ENCODE measurements at places on chromosomes 6 and 20.

- DNase-seq = no peak
These were observed 12.6 kb downstream of the ADTRP start for GRCh38 chr6:11766043-11766442.

GRCh38 chr6:53458105-53458866, 86.6 kb downstream of the GCLC start:
- DNase-seq = no peak

- DNase-seq = no peak
These were observed 68.2 kb downstream of the KHDRBS2 start for GRCh38 chr6:62217866-62218265.

DNA sequence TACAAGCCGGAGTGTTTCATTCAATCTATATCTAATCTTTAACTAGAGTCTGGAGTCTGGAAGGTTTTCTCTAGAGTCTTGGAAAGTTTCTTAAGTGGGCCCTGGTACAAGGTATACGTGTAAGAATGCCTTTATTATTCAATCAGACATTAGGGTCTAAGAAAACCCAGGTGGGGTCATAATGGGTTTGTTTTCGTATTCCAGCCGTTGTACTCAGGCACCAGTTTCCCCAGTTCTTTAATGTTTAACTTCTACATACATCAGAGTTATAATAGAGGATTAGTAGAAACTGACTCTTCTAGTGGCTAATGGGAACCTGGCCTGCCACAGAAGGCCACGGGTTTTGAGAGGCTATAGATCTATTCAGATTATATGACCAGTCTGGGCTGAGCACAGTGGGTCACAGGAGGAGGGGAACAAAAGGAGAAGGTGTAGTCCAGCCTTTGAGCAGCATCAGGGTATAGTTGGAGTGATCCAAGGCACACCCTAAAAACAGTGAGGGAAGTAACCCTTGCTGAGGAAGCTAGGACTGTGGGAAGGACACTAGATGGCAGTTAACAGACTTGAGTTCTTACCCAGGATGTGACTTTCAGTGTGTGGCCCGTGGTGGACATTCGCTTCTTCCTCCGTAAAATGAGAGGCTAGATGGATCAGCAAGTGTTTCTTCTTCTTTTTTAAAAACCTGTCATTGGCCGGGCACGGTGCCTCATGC, 15.5 kb downstream of the FAM83B start:
- DNase-seq = no peak

DNA sequence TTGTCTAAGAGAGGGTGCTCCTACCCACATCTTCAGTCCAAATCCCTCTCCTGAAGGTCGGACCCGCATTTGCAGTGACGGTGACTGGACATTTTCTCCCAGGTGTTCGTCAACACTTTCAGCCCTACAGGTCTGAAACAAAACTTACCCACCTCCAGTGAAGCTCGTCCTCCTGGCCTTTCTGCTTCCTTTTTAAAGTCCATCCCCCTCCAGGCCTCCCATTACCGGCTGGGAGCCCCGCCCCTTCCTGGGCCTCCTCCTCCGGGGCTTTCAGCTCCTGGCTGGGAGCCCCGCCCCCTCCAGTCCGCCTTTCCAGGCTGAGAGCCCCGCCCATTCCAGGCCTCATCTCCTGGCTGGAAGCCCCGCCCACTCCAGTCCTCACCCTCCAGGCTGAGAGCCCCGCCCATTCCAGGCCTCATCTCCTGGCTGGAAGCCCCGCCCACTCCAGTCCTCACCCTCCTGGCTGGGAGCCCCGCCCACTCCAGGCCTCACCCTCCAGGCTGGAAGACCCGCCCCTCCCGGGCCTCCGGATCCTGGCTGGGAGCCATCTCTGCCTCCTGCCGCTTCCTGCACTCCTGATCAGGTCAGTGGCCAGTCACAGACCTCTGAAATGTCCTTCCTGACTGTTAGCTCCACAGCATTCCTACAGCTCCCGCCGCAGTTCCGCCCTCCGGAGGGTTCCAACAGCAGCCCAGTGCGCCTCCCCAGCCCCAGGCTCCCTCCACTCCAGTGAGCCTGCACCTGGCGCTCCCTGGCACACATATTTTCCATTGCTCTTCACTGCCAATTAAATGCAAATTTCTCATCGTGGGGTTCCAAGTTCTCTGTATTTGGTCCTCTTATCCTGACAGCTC, 98.5 kb downstream of the LY86 start:
- DNase-seq = peak; percentile 63

- DNase-seq = peak; percentile 63
These were observed 96.2 kb upstream of the FOXO3 start for GRCh38 chr6:108464418-108465097.

DNA sequence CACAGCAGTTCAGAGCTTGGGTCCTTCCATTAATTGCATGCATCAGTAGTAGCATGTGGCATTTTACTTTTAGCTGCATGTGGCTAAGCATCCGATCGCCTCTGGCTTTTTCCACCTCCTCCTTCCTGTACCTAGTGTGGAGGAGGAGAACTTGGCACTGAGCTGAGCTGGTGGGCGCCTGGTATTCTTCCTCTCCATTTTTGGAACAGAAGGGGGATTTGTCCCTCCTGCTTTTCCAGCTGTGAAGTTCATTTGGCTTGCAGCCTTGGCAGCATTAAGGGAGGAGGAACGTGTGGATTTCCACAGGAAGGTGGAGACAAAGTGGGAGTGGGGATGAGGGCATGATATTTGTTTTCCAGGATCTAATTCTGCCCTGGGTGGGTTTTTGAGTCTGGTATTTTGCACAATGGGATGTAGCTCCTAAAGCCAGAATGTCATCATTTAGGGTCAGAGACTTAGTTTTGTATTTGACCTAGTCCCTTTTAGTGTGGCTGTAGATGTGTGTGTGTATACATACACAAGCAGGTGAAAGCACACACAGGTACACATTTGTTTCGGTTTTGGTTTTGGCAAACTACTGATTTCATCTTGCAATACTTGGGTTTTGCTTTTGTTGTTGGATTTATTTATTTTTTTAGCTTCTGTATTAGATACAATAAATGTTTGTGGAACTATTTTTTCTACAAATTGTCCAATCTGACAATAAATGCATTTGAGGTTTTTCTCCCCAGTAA, 90.0 kb downstream of the SASH1 start:
- peak; percentile 67 for DNase-seq

GRCh38 chr6:158743033-158743651, 76.0 kb downstream of the EZR start:
- DNase-seq = no peak

- no peak for DNase-seq
These were observed 163.5 kb upstream of the SHLD1 start for GRCh38 chr20:5586720-5587119.

- DNase-seq = no peak
These were observed 46.5 kb downstream of the SLC22A3 start for GRCh38 chr6:160394654-160395035.

- no peak for DNase-seq
These were observed 58.8 kb downstream of the RSPH3 start for GRCh38 chr6:158941246-158941645.

GRCh38 chr20:57124800-57125517, 141.5 kb downstream of the BMP7 start:
- no peak for DNase-seq

DNA sequence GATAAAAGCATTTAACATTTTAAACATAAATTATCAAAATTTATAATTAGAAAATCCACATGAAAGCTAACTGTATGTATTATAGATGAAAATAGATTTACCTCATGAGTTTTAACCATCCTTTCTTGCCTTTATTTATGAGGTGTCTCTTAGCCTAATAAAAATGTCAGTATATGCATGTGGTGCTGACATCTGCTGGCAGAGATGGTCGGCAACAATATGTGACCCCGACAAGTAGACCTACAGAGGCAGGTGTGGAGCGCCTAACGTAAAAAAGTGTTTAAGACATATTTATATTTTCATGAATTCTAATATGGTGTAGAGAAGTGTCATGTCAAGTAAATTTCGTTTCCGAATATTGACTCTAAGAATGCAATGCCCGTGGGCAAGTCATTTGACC, 149.0 kb upstream of the FUT9 start:
- DNase-seq = no peak

- DNase-seq = no peak
These were observed 142.5 kb upstream of the SPACA1 start for GRCh38 chr6:87905101-87905641.

DNA sequence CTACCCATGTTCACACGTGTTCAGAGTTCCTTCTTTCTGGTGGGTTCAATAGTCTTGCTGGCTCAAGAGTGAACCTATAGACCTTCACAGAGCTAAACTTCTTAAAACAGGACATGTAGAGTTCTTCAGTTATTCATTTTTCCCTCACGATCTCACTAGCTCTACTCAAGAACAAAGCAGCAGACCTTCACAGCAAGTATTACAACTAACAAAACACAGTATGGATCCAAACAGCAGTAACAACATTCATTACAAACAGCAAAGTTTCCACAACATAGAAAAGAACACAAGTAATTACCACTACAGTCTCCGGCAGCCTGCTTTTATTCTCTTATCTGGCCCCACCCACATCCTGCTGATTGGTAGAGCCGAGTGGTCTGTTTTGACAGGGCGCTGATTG, 39.5 kb upstream of the MCUR1 start:
- DNase-seq = no peak

DNA sequence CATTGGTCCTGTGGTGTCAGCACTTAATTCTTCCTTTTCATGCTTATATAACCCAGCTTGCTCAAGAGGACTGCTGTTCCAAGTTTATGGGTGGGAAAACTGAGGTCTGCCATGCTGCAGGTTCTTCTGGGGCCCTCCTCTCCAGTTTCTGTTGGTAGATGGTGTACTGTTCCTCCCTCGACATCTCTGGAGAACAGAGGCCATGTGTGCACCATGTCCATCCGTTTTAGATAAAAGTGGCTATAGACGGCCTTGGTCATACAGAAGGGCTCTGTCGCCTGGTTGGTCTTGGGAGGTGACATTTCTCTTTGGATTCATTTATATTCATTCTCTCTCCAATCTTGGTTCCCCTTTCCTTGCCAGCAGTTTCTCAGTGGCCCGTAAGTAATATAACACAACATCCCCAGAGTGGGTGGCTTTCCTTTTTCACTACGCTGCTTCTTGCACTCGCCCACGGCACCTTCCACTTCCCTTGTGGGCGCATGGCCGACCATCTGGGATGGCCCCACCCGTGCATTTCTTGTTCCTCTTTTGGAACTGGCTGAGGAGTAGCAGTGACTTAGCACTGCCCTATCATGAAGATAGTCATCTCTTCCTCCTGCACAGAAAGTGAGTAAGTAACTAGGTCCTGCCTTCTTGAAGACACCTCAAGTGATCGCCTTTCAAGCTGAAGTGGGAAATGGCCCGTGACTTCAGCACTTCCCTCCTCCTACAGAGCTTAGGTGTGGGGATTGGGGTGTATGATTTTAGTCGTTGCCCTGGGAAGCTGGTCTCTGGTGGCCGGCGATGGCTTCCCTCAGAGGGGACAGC, 94.2 kb downstream of the RREB1 start:
- no peak for DNase-seq

GRCh38 chr20:45450097-45450818, 19.3 kb upstream of the WFDC2 start:
- DNase-seq = no peak

DNA sequence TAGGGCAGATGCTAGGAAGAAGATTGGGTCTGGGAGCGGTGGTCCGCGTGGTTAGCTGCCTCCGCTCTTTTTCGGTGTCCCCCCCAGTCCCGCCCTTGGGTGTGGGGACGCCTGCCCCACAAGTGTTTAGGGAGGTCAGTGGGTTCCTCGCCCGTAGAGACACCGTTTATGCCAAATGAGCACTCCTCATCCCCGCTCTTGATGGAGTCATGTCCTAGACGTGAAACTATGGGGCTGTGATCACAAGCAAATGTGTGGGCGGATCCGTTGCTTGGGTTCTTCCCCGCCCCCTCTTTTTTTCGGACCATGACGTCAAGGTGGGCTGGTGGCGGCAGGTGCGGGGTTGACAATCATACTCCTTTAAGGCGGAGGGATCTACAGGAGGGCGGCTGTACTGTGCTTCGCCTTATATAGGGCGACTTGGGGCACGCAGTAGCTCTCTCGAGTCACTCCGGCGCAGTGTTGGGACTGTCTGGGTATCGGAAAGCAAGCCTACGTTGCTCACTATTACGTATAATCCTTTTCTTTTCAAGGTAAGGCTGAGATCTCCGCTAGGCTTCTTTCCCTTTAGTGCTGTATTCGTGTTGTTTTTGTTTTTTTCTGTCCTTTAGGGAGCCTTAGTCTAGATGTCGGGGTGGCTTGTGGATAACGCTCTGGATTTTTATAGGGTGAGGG, at the start of gene HSP90AB1:
Gene HSP90AB1, plus strand, starts transcription at position 439 of the 675 bp plus-strand sequence. CDS start 1,529 bp downstream, outside the sequence.
- DNase-seq = peak; percentile 94

GRCh38 chr6:158900663-158901312, 81.6 kb upstream of the EZR start:
- DNase-seq = no peak

DNA sequence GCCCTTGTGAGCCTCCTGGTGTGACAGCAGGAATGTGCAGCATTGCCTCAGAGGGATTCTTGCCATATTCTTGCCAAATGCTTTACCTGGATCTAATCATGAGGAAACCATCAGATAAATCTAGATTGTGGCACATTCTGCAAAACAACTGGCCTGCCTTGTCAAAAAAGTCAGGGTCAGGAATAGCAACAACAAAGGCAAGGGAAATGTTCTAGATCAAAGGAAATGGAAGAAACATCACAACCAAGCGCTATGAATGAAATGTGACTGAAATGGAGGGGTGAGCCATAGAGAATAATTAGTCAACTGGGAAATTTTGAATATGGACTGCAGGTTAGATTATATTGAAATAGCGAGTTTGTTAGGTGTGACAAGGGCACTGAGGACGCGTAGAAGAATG, 262.6 kb upstream of the CDYL start:
- no peak for DNase-seq

- no peak for DNase-seq
These were observed 110.5 kb downstream of the LRFN2 start for GRCh38 chr6:40476673-40477072.

DNA sequence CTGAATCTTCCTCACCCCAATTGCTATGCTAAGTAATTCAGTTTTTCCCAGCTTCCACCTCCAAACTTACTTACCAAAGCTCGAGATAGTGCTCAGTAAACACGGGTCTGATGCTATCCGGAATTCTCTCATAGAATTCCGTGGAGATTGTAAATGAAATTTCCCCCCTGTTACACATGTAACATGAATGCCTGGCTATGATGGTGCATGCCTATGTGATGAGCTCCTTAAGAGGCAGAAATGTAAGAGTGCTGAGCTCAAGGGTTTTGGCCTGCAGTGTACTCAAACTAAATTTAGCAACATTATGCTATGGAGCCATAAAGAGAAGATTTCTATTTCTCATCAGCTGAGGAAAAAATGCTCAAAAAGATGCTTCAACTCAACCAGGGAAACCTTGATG, 133.4 kb upstream of the FUT9 start:
- no peak for DNase-seq
